ENCODE measurements at places on chromosomes 6 and 20.
A peak's percentile ranks its signal among the peaks of the same experiment; 100 is the strongest.

DNA sequence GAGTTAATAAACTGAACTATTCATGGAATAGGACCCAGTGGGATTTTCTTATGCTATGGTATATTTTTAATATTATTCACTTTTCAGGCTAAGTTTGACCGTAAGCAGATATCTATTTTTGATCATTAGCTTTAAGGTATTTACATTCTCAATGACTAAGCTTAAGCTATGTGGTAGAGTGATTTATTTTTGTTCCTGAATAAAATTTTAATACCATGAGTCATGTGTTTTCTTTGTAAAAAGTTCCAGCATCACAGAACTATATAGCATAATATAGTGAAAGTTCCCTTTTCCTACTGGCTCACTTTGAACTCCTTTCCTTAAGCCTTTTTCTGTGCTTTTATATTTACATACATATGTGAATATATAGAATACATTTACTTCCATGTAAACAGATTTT is 75.8 kb downstream of the BCKDHB start:
- no peak for DNase-seq

DNA sequence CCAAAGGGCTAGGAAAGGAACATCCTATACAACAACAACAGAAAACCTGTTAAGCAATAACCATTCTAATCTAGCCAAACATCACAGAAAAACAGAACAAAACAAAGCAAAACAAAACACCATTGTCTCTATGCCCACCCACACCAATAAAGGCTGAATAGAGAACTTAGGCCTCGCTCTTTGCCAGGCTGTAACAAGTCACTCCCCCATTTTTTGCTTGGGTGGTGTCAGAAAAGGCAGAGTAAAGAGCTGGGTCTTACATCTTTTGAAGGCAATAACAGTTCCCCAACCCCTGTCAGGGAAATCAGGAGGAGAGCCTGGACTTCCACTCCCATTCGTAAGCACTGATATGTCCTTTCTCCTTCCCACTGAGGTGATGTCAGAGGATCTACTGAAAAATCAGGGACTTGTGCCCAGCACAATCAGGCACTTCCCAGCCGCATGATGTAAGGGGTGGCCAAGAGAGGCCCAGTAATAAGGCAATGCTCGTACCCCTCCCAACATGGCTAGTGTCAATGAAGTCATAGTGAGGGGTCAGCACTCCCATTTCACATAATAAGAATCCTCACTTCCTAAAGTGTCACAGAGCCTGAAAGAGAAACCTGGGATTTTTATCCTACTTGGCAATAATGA is 31.0 kb downstream of the THEMIS start:
- no peak for DNase-seq

- DNase-seq, result no peak
Observed at GRCh38 chr6:113073611-113074191, 726.6 kb downstream of the RFPL4B start.

- no peak for DNase-seq
Observed at GRCh38 chr6:6723361-6723760, 134.8 kb downstream of the LY86 start.

DNA sequence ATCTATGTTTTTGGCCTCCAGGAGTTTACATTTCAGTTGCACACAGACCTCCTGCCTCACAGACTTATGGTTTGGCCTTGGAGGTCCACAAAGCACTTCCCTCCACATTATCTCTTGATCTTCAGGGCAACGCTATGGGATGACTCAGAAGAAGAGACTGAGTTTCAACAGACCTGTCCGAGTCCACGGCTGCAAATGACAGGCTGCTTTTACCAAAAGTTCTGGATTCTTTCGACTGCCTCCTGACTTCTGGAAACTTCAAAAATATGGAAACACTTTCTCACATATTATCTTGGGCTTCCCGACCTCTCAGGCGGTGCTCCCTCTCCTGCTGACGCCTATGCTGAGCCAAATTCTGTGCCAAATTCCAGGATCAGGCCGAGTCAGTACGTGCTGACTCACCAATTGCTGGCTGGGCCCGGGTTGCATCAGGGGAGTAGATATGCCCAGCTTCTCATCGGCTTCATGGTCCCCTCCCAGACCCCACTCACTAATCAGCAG is 190.2 kb downstream of the BMP7 start:
- no peak for DNase-seq

- DNase-seq, result no peak
Observed at GRCh38 chr6:15274692-15275387, 29.0 kb downstream of the JARID2 start.

DNA sequence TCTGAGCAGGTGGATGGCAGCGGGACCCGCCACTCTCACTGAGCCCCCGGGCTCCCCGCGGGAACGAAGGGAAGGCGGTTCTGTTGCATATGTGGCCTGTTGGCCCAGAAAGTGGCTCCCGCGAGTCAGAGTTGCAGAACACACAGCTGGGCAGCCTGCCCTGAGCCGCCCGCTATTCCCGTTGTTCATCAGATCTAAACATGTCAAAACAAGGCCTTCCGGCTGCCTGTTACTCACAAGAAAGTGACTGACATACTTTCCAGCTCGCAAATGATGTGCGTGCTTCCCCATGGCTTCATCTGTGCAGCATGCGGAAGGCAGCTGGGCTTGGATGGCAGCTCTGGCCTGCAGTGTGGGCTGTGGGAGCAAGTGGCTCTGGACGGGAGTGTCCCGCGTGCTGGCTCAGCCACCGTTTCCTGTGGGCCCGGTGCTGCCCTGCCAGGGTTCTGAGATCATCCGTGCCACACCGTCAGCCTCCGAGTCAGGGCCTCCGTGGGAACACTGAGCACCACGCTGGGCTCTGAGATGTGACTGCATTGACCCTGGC is 227.3 kb downstream of the ERMARD start:
- DNase-seq, result no peak

- DNase-seq, result no peak
Observed at GRCh38 chr6:49430187-49430586, 32.9 kb downstream of the MMUT start.

DNA sequence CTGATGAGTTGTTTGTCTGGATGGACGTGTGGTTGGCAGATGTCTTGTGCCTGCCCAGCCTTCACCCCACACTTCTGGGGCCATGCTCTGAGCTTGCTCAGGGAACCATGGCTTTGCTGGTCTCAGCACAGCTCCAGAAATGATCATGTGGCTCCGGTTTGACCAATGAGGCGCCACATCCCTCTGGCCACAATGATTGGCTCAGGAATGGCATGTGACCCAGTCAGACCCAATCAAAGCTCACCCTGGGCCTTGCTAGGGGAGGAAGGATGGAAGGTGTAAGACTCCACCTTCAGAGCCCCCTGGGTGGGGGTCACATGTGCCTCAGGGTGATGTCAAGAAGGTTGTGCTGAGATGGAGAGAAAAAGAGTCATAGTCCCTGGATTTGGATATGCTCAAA is 281.6 kb upstream of the SULF2 start:
- DNase-seq, result no peak

GRCh38 chr6:35011096-35012041 is 122.3 kb downstream of the ANKS1A start:
- DNase-seq, result no peak

GRCh38 chr6:24321538-24322162 is 36.2 kb downstream of the DCDC2 start:
- peak; percentile 59 for DNase-seq

- DNase-seq, result no peak
Observed at GRCh38 chr6:83615025-83615999, 93.6 kb downstream of the SNAP91 start.

- DNase-seq, result no peak
Observed at GRCh38 chr6:161406646-161407045, 132.8 kb upstream of the AGPAT4 start.

DNA sequence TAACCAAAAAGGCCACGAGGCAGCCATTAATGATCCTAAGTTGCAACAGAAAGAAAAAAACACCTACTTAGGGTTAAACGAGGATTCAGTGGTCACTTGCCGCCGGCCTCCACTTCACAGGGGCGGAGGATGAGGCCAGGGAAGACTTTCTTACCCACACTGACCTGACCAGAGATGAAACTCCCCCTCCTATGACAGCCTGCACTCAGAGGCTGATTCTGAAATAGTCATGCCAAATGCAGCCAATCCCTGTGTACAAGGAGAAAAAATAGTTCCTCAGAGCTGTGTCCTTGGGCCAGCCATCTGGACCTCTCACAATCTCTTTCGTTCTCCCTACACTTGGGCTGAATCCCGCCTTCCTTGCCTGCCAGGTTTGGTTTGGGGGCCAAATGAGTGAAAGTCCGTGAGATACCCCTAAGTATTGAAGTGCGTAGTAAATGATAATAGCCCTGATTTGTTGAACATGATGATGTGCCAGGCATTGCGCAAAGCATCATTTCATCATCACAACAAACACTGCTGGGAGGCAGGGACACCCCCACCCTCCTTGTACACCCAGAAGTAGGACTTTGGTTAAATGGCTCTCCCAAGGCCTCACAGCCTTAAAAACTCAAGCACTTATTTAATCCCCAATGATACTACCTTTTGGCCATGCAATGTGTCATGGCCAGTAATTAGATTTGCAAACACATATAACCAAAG is 3.2 kb upstream of the IRF4 start:
- no peak for DNase-seq

DNA sequence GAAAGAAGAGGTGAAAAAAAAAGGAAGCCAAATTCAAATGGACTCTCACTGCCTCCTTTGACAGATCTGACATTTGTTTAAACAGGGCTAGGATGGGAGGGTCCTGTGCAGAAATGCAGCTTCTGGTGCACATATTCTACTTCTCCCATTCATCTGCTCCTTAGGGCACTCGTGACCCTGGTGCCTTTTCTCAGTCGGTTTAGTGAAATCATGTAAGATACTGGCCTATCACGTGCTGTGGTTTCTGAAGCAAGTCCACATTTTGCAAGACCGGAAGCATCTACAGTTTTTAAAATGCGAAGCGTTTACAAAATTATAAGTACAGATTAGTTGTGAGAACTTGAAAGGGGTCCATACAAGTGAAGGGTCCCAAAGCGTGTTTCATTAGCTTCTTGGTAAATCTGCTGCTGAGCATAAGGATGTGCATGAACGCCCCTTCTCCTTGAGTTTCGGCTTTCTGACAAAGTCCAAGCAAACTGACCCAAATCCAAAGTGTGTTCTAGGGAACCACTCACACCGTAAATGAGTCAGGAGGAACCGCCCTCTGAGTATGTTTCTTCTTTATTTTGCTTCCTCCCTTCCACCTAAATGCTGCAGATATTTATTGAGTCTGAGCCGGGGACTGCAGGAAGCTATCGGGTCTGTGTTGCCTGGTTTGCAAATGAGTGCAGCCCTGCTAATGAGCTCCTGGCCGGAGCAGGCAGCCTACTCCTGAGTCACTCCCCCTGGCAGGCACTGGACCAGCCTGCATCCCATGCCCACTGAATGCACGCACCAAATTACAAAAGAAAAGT is 323.8 kb upstream of the JARID2 start:
- DNase-seq, result no peak

GRCh38 chr20:9134346-9134745 is 65.5 kb downstream of the PLCB4 start:
- DNase-seq, result no peak

DNA sequence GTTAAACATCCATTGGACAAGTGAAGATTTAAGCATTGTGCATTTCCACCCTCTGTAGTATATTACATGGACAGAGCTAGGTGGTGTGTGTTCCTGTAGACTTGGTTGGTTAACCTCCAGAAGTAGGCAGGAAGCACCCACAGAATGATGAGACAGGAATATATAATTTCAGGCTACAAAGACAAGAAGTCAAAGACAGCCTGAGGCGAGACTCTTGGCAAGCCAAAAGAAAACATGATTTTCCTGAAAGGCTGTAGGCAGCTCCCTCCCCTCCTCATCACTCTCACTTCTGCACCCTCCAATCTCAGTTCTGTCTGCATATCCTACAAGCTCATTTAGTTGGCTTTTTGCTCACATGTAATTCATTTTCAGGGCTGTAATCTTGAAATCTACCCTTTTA is 110.0 kb upstream of the SLC35B3 start:
- DNase-seq, result no peak

- DNase-seq, result no peak
Observed at GRCh38 chr6:71490876-71491275, 202.3 kb downstream of the OGFRL1 start.

DNA sequence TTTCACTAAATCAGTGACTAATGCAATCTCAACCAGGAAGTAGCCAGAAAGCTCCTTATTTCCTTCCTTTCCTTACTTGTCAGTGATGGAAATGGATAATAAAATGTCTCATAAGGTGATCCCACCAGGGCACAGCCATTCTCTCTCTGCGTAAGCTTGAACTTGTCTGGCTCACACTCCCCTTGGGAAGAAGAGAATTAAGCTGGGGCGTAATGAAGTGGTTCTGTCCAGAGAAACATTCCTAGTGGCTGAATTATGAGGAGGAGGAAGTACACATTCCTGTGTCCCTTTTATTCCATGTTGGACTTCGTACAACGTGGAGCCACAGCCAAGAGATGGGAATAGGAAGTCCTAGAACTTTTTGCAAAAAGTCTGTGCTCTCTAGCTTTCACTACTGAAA is 93.7 kb downstream of the MTHFD1L start:
- no peak for DNase-seq

GRCh38 chr6:149389509-149390297 is 10.4 kb upstream of the SUMO4 start:
- DNase-seq, result no peak
